NCI-H2227 treated with DMSO at 0.1 percent for 48 hours (cell line): ENCODE measurements at places on chromosomes 11 and 22.

- DNase-seq = no peak
Measured at GRCh38 chr11:112478806-112479205, 218.1 kb upstream of the PLET1 start.

- DNase-seq = peak; percentile 82
Measured at GRCh38 chr22:22168190-22168940, 76.2 kb upstream of the VPREB1 start.

DNA sequence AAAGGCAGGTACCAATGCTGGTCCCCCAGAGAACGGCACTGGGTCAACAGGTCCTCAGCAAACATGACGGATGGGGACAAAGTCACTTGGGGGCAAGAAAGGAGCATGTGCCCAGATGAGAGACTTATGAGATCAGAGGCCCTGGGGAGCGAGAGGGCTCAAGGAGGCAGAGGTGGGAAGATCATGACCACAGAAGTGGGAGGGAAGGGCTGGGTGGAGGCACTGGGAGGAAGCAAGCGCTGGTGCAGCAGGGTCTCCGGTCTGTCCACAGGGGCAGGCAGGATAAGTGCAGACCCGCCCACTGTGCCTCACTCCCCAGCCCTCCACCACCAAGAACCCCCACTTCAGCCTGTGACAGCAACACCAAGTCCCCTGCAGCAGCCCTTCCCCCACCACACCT is 10.9 kb downstream of the ELFN2 start:
- no peak for DNase-seq

GRCh38 chr11:35237860-35238715 is 99.1 kb downstream of the CD44 start:
- DNase-seq = no peak

GRCh38 chr11:80886684-80887083 is 1445.9 kb upstream of the TENM4 start:
- DNase-seq = no peak

DNA sequence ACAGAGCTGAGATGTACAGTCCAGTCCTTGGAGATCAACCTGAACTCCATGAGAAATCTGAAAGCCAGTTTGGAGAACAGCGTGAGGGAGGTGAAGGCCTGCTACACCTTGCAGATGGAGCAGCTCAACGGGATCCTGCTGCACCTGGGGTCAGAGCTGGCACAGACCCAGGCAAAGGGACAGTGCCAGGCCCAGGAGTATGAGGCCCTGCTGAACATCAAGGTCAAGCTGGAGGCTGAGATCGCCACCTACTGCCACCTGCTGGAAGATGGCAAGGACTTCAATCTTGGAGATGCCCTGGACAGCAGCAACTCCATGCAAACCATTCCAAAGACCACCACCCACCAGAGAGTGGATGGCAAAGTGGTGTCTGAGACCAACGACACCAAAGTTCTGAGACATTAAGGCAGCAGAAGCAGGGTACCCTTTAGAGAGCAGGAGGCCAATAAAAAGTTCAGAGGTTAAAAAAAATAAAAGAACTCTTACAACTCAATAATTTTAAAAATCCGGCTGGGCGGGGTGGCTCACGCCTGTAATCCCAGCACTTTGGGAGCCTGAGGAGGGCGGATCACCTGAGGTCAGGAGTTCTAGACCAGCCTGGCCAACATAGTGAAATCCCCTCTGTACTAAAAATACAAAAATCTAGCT is 69.9 kb upstream of the RTL6 start:
- no peak for DNase-seq
